EH (cell line): ENCODE measurements at places on chromosomes 11 and 22.
A peak's percentile ranks its signal among the peaks of the same experiment; 100 is the strongest.

GRCh38 chr11:95697614-95698408 is 91.8 kb downstream of the FAM76B start:
- DNase-seq = no peak

- no peak for DNase-seq
These were observed 38.3 kb upstream of the IGSF9B start for GRCh38 chr11:133995066-133995465.

DNA sequence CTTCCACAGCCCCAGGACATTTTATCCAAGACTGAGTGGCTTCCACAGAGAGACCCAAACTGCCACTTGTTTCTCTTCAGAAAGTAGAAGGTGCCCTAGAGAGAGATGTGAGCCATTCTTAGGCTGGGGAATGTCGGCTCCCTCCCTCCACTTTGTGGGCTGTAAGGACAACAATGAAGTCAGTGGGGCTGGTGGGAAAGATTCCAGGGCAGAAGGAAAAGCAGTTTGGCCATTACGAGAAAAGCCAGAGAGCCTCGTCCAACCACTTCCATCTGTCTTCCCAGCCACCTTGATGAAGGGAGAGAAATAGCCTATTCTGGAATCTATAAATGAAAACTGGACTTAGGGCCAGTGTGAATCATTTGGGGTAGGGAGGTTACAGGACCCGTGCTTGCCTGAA is 382.5 kb downstream of the NXPE2 start:
- no peak for DNase-seq

- DNase-seq = peak; percentile 57
These were observed 550.9 kb upstream of the CCDC90B start for GRCh38 chr11:83836883-83837654.

DNA sequence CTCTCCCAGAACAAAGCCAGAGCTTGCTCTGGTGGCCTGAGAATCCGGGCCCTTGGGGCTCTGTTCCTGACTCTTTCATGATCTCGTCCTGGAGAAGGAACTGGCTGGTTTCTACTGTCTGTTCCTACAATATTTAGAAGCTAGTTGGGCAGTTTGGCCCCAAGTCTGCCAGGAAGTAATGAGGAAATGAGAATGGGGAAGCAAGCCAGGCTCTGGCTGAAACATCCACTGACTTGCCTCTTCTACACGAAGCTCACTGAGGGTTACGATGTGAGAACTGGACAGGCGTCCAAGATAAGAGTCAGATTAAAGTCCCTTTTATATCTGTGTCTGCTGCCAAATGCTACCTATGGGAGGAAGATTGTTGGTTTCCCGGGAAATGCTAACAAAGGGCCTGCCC is 110.0 kb upstream of the KIRREL3 start:
- DNase-seq = no peak

- DNase-seq = no peak
These were observed 457 bp downstream of the RNF141 start for GRCh38 chr11:10540546-10540914.

- DNase-seq = no peak
These were observed 60.6 kb upstream of the PRDM11 start for GRCh38 chr11:45085646-45086501.

DNA sequence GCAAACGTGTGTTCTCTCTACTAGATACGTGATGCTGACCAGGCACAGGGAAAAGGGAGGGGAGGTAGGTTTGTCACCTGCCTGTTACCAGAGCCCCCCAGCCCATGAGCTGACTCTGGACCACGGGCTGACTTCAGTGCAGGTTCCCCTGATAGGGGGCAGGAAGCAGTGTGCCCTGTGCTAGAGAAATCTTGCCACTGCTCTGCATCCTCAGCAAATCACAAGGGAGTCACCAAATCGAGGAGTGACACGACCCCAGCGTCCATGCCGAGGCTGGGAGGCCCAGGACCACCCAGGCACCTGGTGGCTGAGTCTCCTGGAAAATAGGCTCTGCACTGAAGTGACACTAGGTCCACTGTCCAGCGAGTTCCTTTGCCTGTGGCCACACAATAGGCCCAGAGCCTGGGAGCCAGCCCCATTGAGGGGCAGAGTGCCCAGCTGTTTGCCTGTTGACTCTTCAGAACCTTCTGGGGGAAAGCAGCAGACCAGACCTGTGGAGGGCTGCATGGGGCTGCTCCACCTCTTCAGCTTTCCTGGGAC is 99.3 kb downstream of the CTTN start:
- no peak for DNase-seq

- DNase-seq = peak; percentile 99
These were observed 11.7 kb downstream of the FJX1 start for GRCh38 chr11:35629914-35630313.

DNA sequence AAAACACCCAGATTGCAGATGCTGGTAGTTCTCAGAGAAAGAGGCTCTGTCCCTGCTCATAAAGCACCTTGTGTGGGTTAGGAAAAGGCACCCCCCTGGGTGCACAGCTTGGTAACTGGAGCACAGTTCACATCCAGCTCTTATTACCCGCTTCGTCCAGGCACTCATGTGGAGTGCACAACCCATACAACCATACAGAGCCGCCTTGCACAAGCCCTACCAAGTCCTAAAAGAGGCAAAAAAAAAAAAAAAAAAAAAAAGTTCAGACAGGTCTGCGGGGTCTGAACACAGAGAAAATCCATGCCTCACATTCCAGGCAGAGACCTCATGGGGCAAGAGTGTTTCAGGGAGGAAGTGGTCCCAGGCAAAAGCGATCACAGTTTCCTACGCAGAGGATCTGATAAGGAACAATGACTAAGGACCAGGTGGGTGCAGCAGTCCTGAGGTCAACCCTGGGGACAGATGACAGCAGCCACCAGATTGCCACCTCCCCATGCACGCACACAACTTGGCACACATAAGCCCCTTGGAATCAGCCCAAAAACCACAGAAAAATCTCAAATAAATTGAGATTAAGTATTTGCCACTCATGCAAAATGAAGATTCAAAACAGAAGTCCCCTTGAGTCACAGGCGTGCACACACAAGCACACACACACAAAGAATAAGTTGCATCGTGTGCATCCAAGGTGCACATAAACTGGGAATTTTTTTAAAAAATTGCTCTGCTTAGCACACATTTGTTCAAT is 12.3 kb downstream of the MB start:
- DNase-seq = peak; percentile 63

DNA sequence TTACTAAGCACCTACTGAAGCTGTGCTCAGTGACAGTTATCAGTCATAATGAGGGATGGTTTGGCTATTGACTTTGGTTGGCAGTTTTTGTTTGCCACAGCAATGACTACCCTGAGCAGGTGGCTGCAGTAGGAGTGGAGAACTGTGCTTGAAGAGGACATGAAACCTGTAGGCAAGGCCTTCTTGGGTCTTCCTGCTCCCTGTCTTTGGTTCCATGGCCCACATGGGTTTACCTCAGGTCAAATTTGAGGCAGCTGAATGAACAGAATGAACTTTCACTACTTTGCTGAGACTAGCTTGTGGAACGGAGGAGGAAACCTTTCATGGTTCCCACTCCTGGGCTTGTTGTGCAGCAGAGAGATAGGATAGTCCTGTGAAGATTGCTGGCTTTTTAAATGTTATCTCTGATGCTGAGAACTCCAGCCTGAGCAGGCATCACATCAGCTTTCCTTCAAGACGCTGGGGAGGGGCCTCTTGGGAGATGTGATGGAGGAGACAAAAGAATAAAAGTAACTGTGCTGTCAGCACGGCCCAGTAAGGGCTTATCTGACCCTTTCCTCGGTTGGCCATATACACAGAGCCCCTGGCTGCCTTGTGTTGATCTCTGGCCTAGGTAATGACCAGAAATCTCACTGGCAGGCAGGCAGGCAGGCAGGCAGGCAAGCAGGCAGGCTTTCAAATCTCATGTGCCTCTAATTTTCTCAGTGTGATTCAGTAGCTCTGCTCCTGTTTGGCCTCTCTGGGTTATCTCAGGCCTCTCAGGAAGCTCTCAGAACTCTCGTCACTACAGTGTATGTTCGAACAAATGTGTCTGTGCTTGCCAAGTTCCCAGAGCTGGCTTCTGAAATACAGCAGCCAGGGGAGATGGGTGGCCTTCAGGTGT is 12.0 kb downstream of the STIM1 start:
- no peak for DNase-seq

- DNase-seq = peak; percentile 52
These were observed 2.0 kb upstream of the MAPK11 start for GRCh38 chr22:50272044-50272802.

GRCh38 chr22:17638182-17638431 is 450 bp upstream of the BCL2L13 start:
- no peak for DNase-seq

DNA sequence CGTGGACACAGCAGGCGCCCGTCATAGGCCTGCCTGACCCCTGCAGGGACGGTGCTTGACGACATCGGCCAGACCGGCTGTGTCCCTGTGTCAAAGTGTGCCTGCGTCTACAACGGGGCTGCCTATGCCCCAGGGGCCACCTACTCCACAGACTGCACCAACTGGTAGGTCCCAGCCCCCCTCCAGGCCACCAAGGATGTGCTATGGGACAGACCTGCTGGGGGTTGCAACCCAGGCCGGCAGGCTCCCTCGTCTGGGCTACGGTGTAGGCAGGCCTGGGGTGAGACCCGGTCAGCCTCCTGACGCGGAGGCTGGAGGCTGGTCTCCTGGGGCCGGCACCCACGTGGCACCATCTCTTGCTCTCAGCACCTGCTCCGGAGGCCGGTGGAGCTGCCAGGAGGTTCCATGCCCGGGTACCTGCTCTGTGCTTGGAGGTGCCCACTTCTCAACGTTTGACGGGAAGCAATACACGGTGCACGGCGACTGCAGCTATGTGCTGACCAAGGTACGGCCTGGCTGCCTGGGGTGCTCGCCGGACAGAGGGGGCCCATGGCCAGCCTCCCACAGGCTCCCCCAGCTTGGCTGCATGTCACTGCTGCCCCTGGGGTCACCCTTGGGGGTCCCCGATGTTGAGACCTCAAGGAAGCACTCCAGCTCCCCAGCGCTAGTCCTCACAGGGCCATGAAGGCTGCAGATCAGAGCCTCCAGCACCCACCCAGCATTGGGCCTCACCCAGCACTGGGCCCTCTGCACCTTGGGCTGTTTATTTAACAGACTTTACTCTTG is 7.7 kb downstream of the MUC5AC start:
- DNase-seq = no peak
